ENCODE measurements at places on chromosomes 11 and 22.
A peak's percentile ranks its signal among the peaks of the same experiment; 100 is the strongest.

GRCh38 chr11:79949574-79949973 lies 508.7 kb upstream of the TENM4 start:
- DNase-seq = no peak

GRCh38 chr11:12801976-12802375 lies 127.8 kb downstream of the TEAD1 start:
- DNase-seq = no peak

- DNase-seq = no peak
Observed at GRCh38 chr11:129864811-129865210, 30.6 kb downstream of the NFRKB start.

- DNase-seq = no peak
Observed at GRCh38 chr11:72741429-72741833, 10.8 kb downstream of the ARAP1 start.

GRCh38 chr11:76753950-76754349 lies 29.2 kb upstream of the TSKU start:
- DNase-seq = no peak

- DNase-seq = peak; percentile 80
Observed at GRCh38 chr22:19970479-19971275, 29.1 kb upstream of the TXNRD2 start.

GRCh38 chr11:22707119-22707899 lies 40.9 kb downstream of the GAS2 start:
- DNase-seq = no peak

DNA sequence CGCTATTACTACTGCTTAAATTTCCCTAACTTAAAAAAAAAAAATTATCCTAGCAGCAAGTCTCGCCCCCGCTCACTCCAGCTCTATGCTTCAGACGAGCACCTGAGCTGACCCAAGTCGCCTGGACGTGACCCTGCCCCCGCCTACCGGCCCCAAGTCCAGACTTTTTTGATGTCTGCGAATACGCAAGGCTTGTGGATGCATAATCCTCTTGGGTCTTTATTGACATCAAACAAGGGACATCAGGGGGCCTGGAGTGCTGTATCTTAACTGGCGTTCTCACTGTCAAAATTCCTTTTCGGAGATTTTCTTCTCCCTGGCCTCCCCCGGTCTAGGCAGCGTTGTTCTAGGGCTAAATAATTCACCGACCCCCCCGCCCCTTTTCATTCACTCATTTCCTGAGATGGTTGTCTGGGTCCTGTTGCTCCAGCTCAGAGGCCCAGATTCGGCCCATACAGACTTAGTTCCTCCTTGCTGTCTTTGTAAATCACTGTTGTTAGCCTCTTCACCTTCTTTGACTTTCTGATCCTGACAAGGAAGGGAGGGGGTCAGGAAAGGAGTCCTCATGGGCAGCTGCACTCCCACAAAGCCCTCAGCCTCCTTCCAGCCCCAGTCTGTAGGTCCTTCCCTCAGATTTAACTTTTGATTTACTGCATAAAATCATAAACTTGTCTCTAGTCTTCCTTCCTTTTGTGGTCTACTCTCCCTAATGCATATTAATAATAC lies 601 bp upstream of the LRP4 start:
- no peak for DNase-seq

- no peak for DNase-seq
Observed at GRCh38 chr11:134437821-134438220, 25.8 kb upstream of the B3GAT1 start.

GRCh38 chr11:27124514-27125264 lies 84.1 kb downstream of the BBOX1 start:
- DNase-seq = no peak

DNA sequence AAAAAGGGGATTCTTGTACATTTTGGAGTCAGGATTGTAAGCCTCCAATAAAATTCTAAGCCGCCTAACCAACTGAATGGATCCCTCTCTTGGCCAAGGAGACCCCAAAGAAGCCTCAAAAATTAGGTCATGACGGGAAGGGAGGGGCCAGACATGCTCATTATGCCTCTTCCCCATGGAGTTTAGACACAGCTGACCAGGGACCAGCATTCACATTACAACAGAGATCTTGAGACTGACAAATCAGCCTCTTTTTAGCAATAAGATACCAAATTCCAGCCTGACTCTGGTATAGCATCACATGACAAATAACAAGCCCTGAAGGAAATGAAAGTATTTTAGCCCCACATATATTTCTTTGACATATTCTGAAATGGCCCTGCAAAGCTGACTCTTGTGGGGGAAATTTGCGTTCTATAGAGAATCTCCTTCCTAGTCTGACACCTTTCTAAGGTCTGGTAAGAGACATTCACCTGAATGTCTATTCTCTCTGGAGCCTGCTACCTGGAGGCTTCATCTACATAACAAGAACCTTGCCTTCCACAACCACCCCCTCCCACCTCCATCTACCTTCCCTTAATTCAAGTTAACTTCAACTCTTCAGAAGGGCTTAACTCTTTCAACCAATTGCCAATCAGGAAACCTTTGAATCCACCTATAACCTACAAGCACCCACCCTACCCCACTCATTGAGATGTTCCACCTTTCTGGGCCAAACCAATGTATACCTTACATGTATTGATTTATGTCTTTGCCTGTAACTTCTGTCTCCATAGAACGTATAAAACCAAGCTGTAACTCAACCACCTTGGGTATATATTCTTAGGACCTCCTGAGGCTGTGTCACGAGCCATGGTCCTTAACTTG lies 10.3 kb downstream of the GAL start:
- no peak for DNase-seq

DNA sequence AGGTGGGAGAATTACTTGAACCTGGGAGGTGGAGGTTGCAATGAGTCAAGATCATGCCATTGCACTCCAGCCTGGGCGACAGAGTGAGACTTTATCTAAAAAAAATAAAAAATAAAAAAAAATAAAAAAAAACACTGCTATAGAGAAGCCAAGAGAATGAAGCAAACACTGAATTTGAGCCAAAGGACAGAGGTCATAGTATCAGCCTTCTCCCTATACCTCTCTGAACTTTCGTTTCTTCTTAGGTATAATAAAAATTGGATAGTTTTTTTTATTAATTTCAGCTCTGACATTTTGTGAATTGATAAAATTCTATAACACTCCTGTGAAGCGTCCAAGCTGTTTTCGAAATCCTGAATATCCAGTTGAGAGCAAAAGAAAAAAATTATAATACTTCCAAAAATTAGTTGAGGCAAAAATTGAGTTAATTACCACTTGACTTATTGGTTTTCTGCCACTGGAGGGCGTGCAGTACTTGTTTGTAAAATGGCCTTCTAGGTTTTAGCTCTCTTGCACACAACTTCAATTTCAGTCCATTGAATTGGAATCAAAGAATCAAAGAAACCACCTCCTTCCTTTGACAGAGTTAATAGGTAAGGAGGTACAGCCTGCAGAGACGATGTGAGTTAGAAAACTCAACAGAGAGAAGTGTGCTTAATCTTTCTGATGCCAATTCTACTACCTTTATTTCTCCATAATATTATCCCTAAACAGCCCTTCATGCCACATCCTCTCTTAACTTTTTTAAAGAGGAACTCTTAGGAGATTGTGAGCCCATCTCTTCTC lies 143.2 kb downstream of the BBOX1 start:
- peak; percentile 9 for DNase-seq

GRCh38 chr11:97860237-97860636 lies 1160.5 kb upstream of the CNTN5 start:
- no peak for DNase-seq

- no peak for DNase-seq
Observed at GRCh38 chr11:121892863-121893262, 223.2 kb downstream of the BLID start.

DNA sequence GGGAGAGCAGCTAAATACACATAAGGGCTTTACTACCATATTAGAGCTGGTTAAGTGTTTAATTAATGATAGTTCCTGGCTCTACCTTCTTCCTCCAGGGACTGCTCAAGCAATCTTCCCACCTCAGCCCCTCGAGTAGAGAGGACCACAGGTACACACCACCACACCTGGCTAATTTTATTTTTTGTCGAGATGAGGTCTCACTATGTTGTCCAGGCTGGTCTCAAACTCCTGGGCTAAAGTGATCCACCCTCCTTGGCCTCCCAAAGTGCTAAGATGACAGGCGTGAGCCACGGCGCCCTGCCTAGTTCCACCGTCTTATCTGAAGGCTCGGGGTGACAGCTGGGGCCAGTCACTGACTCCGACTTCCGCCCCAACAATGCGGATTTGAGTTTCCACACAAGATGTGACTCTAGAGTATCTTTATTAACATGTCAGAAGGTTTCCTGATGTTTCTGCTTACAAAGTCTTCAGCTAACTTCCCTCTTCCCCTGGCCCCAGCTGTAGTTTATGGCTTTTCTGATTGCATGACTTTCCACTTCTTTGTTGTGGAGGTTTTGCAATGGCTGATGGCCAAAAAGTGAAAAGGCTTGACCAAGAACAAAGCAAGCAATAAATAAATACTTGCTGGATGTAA lies 16.8 kb downstream of the TPST2 start:
- no peak for DNase-seq

GRCh38 chr11:76251226-76251575 lies 44.9 kb upstream of the WNT11 start:
- DNase-seq = no peak

GRCh38 chr11:124434699-124435098 lies 10.0 kb upstream of the OR8B4 start:
- DNase-seq = no peak

DNA sequence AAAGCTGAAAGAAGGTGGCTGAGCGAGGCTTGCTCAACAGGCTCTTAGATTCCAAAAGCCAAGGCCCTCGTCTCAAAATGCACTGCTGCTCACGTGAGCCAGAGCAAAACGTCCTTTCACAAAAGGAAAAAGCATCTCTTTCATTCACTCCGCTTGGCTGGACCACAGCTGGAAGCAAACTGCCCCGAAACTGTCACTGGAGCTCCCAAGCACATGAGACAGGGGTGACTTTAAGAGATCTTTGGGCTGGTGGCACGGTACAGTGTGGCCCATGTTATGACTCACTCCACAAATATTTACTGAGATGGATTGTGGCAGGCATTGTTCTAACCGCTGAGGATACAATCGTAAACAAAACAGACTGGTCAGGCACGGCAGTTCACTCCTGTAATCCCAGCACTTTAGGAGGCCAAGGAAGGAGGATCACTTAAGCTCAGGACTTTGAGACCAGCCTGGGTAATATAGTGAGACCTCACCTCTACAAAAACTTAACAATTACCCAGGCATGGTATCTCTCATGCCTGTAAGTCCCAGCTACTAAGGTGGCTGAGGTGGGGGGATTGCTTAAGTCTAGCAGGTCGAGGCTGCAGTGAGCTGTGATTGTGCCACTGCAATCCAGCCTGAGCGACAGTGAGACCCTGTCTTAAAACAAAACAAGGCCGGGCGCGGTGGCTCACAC lies 3.6 kb downstream of the PLA2G6 start:
- no peak for DNase-seq

GRCh38 chr22:46841522-46841921 lies 79.1 kb downstream of the TBC1D22A start:
- DNase-seq = no peak

DNA sequence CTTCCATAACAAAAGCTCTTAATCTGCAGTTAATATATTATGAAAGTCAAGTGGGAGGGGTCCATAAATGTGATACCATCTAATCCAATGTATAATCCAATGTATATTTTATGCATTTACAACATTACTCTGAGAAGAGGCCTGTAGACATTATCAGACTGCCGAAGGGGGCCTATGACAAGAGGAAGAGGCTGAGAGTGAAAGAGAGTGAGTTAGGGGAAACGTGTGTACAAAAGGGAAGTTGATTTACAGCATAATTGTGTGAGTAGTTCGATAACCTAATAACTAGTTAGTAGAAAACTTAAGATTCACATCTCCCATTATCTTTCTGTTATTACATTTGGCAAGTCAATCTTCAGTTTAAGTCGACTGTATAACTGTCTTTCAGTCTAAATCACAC lies 86.6 kb downstream of the DDX10 start:
- no peak for DNase-seq

DNA sequence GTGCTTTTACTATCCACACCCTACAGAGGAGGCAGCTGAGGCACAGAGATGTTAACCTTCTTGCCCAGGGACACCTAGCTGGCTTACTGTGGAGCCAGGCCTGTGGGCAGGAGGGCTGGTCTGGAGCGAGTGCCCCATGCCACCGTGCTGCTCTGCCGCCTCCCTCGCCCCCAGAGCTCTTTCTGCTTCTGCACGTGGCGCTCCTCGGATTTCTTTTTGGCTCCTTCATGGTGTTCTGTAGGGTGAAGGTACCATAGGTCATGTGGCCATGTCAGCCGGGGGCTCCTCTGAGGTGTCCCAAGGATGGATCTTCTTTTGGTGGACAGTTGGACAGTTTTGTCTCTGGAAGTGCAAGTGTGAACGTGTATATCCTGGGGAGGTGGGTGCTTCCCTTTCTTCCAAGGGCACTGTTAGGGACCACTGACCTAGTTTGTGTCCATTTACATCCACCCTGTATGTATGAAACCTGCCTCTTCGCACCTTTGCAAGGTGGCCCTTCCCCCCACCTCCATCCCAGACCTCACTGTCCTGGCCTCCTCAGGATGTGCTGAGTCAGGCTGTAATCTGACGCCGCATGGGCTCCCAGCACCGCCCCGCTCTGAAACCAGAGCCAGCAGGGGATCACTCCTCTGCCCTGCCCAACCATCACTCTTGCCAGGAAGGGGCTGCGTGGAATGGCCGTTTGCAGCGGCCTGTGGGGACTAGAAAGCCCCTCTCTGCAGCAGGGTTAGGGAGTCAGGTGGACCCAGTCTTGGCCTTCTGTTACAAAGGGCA lies 31.7 kb downstream of the POLR3H start:
- no peak for DNase-seq

DNA sequence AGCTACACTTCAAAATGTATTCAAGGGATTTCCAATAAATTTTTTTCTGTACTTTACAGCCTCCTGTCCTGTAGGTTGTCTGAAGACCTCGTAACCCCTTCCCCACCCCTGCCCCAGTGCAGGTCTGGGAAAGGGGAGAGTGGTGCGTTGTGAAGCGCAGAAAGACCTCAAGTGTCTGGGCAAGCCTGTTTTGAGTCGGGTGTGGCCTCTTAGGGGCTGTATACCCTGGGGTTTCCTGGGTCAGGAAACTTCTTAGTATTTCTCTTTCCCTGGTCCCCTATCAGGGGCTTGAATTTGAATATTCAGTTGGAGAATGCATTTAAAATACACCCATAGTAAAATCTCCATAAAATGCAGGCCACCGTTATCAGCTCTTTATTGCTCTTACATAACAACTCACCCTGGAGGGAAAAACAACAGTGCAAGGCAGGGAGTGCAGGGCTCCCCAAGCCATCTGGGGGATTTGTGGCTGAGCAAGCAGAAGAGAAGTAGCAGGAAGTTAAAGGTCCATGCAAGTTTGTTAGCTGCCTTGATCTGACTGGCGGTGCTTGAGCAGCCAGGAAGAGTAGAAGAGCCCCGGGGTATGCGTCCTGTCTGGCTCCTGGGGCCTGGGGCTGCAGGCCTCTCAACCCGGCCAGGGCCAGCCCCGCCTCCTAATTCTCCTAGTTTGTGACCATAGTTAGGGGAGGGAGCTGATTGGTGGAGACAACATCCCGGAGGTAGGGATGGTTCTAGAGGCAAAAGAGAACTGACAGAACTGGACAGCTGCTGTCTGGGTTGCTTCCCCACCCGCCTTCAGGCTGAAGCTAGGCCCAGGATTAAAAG lies 25.7 kb downstream of the ARHGAP1 start:
- DNase-seq = peak; percentile 9

- DNase-seq = no peak
Observed at GRCh38 chr11:86873573-86874083, 73.3 kb downstream of the PRSS23 start.

- no peak for DNase-seq
Observed at GRCh38 chr11:115104851-115105453, 399.3 kb downstream of the CADM1 start.

- DNase-seq = no peak
Observed at GRCh38 chr22:44409974-44410316, 88.1 kb downstream of the RTL6 start.
